ENCODE measurements at places on chromosomes 4 and X.

- DNase-seq: no peak
Measured at GRCh38 chr4:879729-880077, 52.4 kb downstream of the GAK start.

DNA sequence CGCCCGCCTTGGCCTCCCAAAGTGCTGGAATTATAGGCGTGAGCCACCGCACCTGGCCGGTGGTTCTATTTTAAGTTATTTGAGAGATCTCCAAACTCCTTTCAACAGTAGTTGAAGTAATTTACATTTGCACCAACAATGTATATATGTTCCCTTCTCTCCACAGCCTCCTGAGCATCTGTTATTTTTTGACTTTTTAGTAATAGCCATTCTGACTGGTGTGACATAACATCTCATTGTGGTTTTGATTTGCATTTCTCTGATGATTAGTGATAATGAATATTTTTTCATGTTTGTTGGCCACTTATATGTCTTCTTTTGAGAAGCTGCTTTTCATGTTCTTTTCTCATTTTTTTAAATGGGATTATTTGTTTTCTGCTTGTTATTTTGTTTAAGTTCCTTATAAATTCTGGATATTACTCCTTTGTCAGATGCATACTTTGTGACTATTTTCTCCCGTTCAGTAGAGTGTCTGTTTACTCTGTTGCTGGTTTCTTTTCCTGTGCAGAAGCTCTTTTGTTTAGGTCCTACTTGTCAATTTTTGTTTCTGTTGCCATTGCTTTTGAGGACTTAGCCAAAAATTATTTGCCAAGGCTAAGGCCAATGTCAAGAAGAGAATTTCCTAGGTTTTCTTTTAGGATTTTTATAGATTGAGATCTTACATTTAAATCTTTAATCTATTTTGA lies 213.2 kb downstream of the ARHGAP24 start:
- no peak for DNase-seq

- DNase-seq: no peak
Measured at GRCh38 chr4:141109983-141110382, 23.3 kb downstream of the RNF150 start.

GRCh38 chrX:86051741-86052140 lies 4.4 kb upstream of the CHM start:
- no peak for DNase-seq

DNA sequence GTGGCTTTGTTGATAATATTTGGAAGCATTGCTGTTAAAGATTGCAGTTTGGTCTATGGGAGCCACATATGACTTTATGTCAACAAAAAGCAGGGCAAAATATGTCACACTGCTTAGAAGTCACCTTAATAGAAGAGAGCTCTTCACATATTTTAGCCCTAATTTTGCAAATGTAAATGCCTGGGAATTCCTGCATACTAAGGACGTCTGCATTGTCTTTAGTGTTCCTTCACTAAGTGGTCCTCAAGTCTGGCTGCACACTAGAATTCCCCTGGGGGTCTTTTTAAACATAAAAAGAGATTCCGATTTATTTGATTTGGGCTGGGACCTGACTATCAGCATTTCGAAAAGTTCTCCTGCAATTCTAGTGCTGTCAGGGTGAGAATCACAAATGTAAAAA lies 495.1 kb upstream of the FAM241A start:
- no peak for DNase-seq
